Activated CD4-positive, alpha-beta T cell treated with anti-CD3 and anti-CD28 coated beads for 36 hours (primary cell): ENCODE measurements at places on chromosomes 13 and 19. TPM values are rescaled to one million over a fixed set of nuclear protein-coding genes. Genes with fewer than 3 reads are reported as not detected.

NLRP4 gene
- not detected for total RNA-seq

KLK3 gene
- not detected for total RNA-seq

ATF5 gene
- 14.1 TPM for total RNA-seq

BRSK1 gene
- 4.1 TPM for total RNA-seq

CYP4F22 gene
- 0.54 TPM for total RNA-seq

GRCh38 chr13:45575146-45575829 is 40.3 kb downstream of the ERICH6B start:
- no peak for DNase-seq

- DNase-seq, result no peak
These were observed 449.7 kb downstream of the IRS2 start for GRCh38 chr13:109336730-109337129.

- no peak for DNase-seq
These were observed 43.8 kb downstream of the PEPD start for GRCh38 chr19:33477781-33478180.

DNA sequence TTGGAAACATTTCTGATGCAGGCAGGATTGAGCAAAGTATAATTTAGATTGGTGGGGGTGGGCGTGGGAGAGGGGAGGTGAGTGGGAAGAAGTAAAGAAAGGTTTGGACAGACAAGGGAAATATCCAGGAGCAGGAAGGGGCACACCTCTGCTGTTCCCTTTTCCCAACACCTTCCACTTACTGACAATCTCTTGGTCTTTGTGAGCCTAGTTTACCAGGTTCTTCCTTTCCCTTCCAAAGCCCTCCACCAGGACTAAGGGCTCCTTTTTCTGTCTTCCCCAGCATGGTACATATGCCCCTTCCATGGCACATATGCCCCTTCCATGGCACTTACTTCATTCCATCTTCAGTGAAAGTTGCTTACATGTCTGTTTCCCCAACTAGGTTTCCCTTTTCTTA is 6.2 kb upstream of the THSD1 start:
- no peak for DNase-seq

DNA sequence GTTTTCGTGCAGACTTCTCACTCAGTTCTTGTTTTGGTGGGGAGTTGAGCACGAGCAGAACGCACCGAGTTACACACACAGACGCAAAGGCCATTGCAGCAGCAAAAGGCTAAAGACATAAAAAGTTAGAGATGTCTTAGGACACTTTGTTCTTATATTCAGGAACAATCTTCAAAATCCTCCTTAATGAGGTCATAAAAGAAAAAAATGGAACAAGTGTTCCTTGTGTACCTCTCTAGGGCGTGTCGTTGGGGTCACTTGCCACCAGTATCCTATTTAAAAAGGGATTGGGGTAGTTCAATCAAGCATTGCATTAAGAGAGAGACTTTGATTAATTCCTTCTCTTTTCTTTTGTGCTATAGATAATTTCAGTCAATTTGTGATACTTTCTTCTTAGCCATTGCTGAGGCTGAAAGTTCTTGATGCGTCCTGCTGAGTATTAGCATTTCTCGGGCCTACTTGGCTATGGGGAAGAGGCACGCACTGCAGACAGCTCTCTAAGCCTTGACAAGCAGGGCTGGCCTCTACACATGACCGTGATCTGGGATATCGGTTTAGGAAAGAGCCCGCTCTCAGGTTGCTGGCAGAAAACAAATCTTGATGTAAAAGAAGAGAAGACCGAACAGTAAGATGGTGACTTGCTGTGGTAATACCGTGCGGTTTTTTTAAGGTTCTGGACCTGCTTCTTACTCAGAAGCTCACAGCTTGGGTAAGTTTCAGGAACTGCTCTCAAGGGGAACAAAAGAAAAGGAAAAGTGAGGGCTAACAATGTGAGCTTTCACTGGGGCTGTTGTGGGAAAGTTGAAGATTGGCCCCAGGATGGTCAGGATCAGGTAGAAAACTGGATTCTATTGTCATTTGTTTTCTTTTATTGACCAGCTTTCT is 223.6 kb downstream of the TM9SF2 start:
- DNase-seq, result no peak

GRCh38 chr13:37177125-37177524 is 71.7 kb upstream of the CSNK1A1L start:
- DNase-seq, result no peak

DNA sequence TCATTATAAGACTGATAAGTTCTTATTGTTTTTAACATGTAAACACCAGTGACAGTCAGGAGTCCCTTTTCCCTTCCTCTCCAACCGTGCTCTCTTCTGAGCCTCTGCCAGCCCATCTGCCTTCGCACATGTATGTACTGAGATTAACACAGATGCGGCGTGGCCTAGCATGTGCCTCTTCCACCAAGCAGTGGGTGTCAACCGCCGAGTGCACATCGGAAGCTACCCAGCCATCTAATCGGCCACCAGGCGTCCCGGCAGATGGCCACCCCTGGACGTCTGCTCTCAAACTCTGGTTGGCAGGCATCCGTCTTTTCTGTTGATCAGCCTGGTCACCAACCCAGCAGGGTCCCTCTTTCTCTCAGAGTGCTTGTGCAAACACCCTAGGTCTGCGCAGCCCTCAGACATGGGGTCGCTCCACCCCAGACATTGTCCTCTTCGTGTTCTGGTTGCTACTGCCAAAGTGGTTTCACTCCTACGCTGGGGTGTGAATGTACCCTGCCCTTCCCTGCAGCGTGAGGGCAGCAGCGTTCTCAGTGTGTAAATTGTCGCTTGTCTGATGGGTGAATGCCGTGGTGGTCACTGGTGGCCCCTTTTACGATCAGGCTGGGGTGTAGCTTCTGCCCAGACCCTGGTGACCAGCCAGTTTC is 57.7 kb upstream of the LDLR start:
- no peak for DNase-seq

DNA sequence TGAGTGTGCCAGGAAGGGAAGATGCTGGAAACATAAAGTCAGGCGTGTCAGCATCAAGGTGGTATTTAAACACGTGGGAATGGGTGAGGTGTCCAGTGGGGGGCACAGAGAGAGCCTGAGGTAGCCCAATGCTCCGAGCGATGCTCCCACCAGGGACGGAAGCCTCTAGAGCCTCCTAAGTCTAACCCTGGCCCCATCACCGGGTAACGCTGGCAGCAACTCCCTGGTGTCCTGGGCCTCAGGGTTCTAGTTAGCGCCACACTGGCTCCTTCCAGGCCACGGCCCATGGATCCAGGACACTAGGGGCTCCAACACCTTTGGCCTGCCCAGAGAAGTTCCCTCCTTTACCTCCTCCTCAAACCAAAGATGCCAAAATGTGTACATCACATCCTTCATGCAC is 65.4 kb downstream of the EPS15L1 start:
- no peak for DNase-seq

GRCh38 chr13:97904059-97904458 is 49.4 kb upstream of the IPO5 start:
- no peak for DNase-seq

DNA sequence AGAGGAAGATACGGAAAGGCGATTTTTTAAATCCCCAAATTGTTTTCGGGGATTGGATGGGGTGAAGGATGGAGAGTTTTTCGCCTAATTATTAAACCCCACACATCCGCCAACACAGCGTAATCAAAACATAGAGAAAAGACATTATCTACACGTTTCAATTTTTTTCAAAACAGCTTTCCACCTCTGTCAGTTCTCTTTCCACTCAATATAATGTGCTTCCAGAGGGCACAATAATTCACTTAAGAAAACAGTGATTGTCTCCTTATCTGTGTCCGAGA is 435 bp upstream of the OBI1 start:
- DNase-seq, result no peak

CRLF1 gene
- not detected for total RNA-seq

DNA sequence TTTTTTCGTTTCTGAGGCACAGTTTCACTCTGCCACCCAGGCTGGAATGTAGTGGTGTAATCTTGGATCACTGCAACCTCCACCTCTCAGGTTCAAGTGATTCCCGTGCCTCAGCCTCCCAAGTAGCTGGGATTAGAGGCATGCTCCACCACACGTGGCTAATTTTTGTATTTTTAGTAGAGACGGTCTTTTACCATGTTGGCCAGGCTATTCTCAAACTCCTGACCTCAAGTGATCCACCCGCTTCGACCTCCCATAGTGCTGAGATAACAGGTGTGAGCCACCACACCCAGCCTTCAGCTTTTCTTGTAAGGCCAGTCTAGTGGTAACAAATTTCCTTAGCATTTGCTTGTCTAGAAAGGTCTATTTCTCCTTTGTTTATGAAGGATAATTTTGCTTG is 46.2 kb downstream of the ZNF568 start:
- no peak for DNase-seq

CEACAM4 gene
- not detected for total RNA-seq

FBXO17 gene
- not detected for total RNA-seq

- DNase-seq, result peak; percentile 29
These were observed 1.4 kb upstream of the MIR17HG start for GRCh38 chr13:91346062-91346461.

- peak; percentile 48 for DNase-seq
These were observed 4.1 kb downstream of the SWSAP1 start for GRCh38 chr19:11378319-11379189.

DNA sequence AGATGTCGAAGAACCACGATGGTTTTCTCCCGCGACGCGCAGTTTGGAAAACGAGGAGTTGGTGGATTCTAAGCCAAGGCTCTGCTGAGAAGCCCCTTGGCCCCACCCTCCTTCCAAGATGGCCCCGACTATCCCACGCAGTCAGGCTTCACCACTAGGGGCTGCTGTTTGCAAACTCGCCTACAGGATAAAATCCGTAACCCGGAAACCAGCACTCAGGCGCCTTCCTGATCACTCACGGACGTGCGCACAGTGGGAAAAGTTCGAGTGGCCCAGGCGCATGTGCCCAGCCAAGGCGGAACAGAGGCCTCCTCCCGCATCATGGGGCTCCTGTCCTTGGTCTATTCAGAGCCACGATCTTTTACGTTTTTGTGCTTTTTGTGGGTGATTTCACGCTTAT is 19.2 kb upstream of the UQCR11 start:
- peak; percentile 78 for DNase-seq

- DNase-seq, result no peak
These were observed 558.2 kb downstream of the IRS2 start for GRCh38 chr13:109228211-109228610.

GRCh38 chr19:4060621-4061177 is 6.0 kb downstream of the ZBTB7A start:
- DNase-seq, result no peak

AMER2 gene
- total RNA-seq, result not detected

KLK2 gene
- not detected for total RNA-seq

NEK3 gene
- 12.0 TPM for total RNA-seq

GRCh38 chr19:2578901-2579677 is 103.2 kb downstream of the GADD45B start:
- peak; percentile 81 for DNase-seq

- no peak for DNase-seq
These were observed 21.1 kb downstream of the ARL11 start for GRCh38 chr13:49649244-49649962.

DNA sequence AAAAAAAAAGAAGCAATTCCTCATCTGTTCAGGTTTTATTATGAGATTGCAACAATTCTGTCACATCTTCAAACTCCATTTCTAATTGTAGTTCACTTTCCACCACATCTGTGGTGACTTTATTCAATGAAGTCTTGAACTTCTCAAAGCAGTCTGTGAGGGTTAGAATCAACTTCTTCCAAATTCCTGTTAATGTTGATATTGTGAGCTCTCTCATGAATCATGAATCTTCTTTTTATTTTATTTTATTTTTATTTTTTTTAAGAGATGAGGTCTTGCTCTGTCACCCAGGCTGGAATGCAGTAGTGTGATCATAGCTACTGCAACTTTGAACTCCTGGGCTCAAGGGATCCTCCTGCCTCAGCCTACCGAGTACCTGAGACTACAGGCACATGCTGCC is 19.6 kb downstream of the ARHGAP35 start:
- no peak for DNase-seq

VSIG10L gene
- 4.6 TPM for total RNA-seq

- no peak for DNase-seq
These were observed 1306.9 kb downstream of the UQCRFS1 start for GRCh38 chr19:27906081-27906480.

ANGPTL8 gene
- total RNA-seq, result not detected

- no peak for DNase-seq
These were observed 660 bp upstream of the MVB12A start for GRCh38 chr19:17419154-17419620.

TMEM255B gene
- total RNA-seq, result 1.3 TPM

DNA sequence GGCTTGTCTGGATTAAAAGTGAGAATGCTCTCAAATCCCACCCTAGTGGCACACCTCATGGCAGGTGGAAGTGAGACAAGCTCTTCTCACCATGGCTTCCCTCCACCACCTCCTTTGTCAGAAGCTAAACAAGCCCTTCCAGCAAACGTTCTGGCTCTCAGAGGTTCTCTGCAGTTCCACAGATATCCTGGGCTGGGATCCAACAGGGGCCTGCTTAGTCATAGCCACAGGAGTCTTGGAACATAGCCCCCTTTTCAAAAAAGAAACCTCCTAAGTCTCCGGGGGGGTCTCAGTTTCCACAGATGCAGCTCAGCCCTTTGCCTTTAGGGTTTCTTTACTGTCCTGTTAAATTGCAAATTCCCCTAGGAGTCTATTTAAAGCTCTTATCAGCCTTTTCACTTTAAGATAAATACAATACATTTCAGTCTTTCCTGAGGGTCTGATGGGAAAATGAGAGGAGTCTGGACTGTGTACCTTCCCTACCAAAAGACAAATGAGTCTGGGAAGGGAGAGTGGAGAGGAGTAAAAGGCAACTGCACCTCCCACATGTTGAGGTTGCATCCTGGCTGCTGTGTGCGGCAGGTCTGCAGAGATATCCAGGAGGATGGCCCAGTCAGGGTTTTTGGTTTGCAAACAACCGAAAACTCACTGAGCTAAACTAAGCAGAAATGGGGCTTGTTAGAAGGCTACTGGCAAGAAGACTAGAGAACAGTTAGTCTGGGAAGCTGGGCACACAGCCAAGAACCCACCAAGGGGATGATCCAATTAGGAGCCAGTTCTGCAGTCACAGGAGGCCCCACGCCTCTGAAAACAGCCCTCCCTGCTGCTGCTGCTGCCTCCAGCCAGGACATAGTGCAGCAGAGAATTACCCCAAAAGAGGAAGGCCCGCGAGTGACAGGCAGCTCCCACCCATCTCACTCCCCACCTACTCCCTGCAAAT is 41.4 kb upstream of the SERP2 start:
- no peak for DNase-seq
